ENCODE measurements at places on chromosomes 2 and 18. TPM values are rescaled to one million over a fixed set of nuclear protein-coding genes. Genes with fewer than 3 reads are reported as not detected.

- H3K4me3 ChIP-seq, result no peak overlapping the region
- H3K36me3 ChIP-seq, result no peaks in the 10 kb centered on the region
- peak; percentile 6 for DNase-seq
Observed at GRCh38 chr2:238106339-238106697, 6.2 kb downstream of the ESPNL start.

- H3K4me1 ChIP-seq, result no peaks in the 10 kb centered on the region
- H3K36me3 ChIP-seq, result no peaks in the 10 kb centered on the region
- H3K4me3 ChIP-seq, result no peak overlapping the region
Observed at GRCh38 chr2:59233448-59233847, 992.3 kb upstream of the FANCL start.

- no peak overlapping the region for H3K4me3 ChIP-seq
- no peak overlapping the region for H3K27ac ChIP-seq
- no peak for DNase-seq
- H3K36me3 ChIP-seq, result no peaks in the 10 kb centered on the region
- H3K4me1 ChIP-seq, result no peaks in the 10 kb centered on the region
- H3K27me3 ChIP-seq, result no peaks in the 10 kb centered on the region
Observed at GRCh38 chr2:236395067-236395466, 130.9 kb upstream of the ASB18 start.

- no peaks in the 10 kb centered on the region for H3K27me3 ChIP-seq
- H3K4me3 ChIP-seq, result no peak overlapping the region
Observed at GRCh38 chr2:63270717-63271116, 220.1 kb downstream of the OTX1 start.

DNA sequence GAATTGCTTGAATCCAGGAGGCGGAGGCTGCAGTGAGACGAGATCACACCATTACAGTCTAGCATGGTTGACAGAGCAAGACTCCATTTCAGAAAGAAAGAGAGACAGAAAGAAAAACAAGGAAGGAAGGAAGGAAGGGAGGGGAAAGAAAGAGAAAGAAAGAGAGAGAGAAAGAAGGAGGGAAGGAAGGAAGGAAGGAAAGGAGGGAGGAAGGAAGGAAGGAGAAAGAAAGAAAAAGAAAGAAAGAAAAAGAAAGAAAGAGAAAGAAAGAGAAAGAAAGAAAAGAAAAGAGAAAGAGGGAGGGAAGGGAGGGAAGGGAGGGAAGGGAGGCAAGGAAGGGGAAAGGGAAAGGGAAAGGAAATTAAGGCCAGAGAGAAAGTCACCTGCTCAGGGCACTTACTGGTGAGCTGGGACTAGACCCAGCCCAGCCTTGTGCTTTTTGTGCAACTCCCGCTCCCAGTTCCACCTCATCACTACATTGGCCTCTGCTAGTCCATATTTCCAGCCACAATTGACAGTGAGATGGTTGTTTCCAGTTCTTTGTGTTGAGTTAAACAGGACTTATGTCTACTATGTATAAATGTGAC is 35.7 kb downstream of the MOGAT1 start:
- H3K4me3 ChIP-seq, result no peak overlapping the region
- no peak for DNase-seq
- H3K4me1 ChIP-seq, result no peaks in the 10 kb centered on the region
- no peaks in the 10 kb centered on the region for H3K27me3 ChIP-seq

HSBP1L1 gene
- polyA plus RNA-seq, result 81.9 TPM

MBD5 gene
- polyA plus RNA-seq, result 29.2 TPM
